Chondrocyte (in vitro differentiated cells): ENCODE measurements at places on chromosomes 2 and 18. TPM values are rescaled to one million over a fixed set of nuclear protein-coding genes. Genes with fewer than 3 reads are reported as not detected.

DNA sequence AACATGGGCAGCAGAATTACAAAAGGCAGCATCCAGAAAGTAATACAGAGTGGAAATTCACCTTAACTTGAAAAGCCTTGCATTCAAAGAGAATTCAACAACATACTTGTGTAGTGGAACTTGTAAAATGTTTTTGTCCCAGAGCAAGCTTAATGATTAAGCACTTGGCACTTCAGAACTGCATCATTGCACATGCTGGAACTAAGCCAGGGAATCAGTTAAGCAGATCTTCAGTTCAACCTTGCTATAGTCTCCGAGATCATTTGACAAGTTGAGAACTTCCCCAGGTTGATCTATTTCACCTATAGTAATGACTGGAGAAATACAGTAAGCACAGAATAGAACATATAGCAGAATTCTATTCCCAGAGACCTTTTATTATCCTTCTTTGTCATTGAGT lies 1337.2 kb upstream of the NXPH2 start:
- DNase-seq: no peak
- no peak overlapping the region for H3K4me3 ChIP-seq
- no peaks in the 10 kb centered on the region for H3K27me3 ChIP-seq

GRCh38 chr2:65393743-65394422 lies 38.5 kb downstream of the SPRED2 start:
- H3K27ac ChIP-seq: no peak overlapping the region
- peaks cover 55% of the 10 kb centered on the region for H3K4me1 ChIP-seq
- H3K27me3 ChIP-seq: no peaks in the 10 kb centered on the region
- no peak for DNase-seq
- H3K36me3 ChIP-seq: no peaks in the 10 kb centered on the region
- no peak overlapping the region for H3K4me3 ChIP-seq

Gene TRPM8
- total RNA-seq: 0.15 TPM in 1 of 3 replicates, not detected in the others

DNA sequence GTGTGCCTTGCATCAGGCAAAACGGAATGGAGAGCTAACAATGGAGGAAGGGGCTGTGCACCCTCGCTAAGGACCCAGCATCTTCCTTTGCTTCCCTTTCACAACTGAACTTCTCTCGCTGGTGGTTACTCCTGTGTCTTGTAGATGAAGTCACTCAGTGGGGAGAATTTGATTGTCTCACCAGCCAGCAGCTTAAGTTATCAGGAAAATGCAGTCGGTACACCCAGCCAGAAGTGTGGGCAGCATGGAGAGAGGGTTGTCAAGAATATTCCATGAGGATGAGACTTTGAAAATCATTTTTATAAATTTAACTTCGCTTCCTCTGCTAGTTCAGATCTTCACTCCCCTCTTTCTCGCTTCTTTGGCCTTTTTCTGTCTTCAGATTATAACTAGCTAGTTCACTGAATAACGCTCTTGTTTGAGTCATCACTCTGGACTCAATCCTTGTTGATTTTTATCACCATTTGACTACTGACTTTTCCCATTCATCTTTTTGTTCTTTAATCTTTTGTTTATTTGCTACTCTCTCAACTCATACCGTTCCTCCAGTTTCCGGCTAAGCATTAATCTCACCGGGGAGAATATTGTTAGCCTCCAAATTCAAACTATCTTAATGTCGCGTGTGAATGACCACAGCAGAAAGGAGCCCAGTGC lies 221.7 kb downstream of the CD226 start:
- no peak overlapping the region for H3K27ac ChIP-seq
- H3K36me3 ChIP-seq: no peaks in the 10 kb centered on the region
- no peak for DNase-seq
- peaks cover 21% of the 10 kb centered on the region for H3K4me1 ChIP-seq

- no peak for DNase-seq
- H3K27me3 ChIP-seq: no peaks in the 10 kb centered on the region
- peaks cover 18% of the 10 kb centered on the region for H3K4me1 ChIP-seq
- peak overlapping the region; percentile 52 for H3K4me3 ChIP-seq
- no peak overlapping the region for H3K27ac ChIP-seq
- no peaks in the 10 kb centered on the region for H3K36me3 ChIP-seq
These were observed 4.5 kb downstream of the HES6 start for GRCh38 chr2:238235331-238235732.

GRCh38 chr2:196278491-196278911 lies 107.1 kb upstream of the STK17B start:
- peak overlapping the region; percentile 75 for H3K27ac ChIP-seq
- H3K4me3 ChIP-seq: no peak overlapping the region
- no peaks in the 10 kb centered on the region for H3K27me3 ChIP-seq
- DNase-seq: no peak
- peaks cover 58% of the 10 kb centered on the region for H3K4me1 ChIP-seq

- H3K4me3 ChIP-seq: no peak overlapping the region
- H3K27me3 ChIP-seq: no peaks in the 10 kb centered on the region
- no peak overlapping the region for H3K27ac ChIP-seq
These were observed 185.1 kb upstream of the ZNF804A start for GRCh38 chr2:184413221-184413620.

- no peak overlapping the region for H3K4me3 ChIP-seq
- H3K27me3 ChIP-seq: no peaks in the 10 kb centered on the region
- no peak for DNase-seq
- peaks cover 12% of the 10 kb centered on the region for H3K4me1 ChIP-seq
These were observed 115.7 kb upstream of the COPS8 start for GRCh38 chr2:236969767-236970655.

Gene DLGAP1
- total RNA-seq: 6.0 to 11.6 TPM (median 7.7 TPM) in 3 replicates

DNA sequence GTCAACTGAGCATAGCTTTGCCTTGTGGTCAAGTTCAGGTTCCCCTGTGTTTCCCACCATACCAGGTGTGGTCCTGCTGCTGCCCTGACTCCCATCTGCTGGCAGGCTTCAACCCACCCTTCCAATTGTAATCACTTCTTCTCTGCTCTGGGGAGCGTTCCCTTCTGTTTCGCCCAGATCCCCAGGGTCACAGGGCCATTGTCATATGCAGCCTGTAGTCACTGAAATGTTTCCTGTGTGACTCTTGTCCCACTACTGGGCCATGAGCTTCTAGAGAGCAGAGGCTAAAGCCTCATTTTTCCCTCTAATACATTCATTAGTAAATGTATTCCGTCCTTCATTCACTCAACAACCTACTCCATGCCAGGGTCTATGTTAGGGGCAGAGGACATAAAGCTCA lies 75.0 kb upstream of the LAPTM4A start:
- no peak overlapping the region for H3K27ac ChIP-seq
- H3K27me3 ChIP-seq: peaks cover 10% of the 10 kb centered on the region
- H3K4me3 ChIP-seq: no peak overlapping the region
- H3K36me3 ChIP-seq: no peaks in the 10 kb centered on the region

Gene CFAP53
- 0.17 to 0.26 TPM in 2 of 3 replicates, not detected in the other for total RNA-seq

- DNase-seq: no peak
- H3K27ac ChIP-seq: no peak overlapping the region
- H3K4me1 ChIP-seq: peaks cover 55% of the 10 kb centered on the region
- no peaks in the 10 kb centered on the region for H3K27me3 ChIP-seq
- H3K4me3 ChIP-seq: no peak overlapping the region
These were observed 9.0 kb downstream of the VIT start for GRCh38 chr2:36705326-36706020.

Gene WIPF1
- total RNA-seq: 60.0 to 68.9 TPM (median 61.8 TPM) in 3 replicates
